Subcutaneous preadipocyte (primary cell): ENCODE measurements at places on chromosomes 6 and 20. TPM values are rescaled to one million over a fixed set of nuclear protein-coding genes. Genes with fewer than 3 reads are reported as not detected.

The HDGFL1 gene
- not detected in 2 replicates for total RNA-seq

The ABCC10 gene
- 23.1 and 30.7 TPM in 2 replicates for total RNA-seq

The SPDEF gene
- not detected in 2 replicates for total RNA-seq

The GPR6 gene
- not detected in 2 replicates for total RNA-seq

The ANGPT4 gene
- not detected in 2 replicates for total RNA-seq

The RFX6 gene
- not detected in 2 replicates for total RNA-seq
